ENCODE measurements at places on chromosomes 3 and 15.

DNA sequence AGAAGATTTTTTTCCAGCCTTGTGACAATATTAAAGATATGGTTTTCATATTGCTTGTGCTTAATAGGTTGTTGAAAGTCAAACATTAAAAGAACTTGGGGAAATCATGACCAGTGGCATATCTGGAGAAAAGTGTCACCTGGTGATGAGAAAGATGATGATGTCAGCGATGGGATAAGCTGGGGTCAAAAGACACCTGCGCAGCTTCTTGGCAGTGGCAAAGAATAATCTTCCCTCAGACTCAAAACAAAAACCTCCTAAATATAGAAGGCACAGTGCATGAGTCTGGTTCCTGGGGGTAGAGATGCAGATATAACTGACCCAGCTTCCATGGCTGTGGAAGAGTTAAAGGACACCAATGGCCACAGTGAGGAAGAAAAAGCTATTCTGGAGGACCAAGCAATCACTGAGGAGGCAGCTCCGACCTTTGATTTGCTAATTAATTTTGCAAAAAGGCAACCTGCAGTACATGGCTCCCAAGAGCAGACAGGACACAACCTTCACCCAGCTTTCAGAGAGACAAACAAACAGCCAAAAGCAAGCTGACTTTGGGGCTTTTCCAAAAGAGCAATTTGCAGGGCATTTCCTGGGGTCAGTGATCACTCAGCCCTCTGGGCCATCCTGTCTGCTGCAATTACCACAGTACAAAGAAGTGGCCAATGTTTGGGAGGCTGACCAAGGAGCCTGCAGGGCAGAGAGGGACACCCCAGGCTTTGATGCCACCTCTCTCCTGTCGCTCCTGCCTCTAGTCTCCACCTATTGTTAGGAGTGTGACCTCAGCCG is 17.6 kb upstream of the SEMA5B start:
- DNase-seq, result no peak

DNA sequence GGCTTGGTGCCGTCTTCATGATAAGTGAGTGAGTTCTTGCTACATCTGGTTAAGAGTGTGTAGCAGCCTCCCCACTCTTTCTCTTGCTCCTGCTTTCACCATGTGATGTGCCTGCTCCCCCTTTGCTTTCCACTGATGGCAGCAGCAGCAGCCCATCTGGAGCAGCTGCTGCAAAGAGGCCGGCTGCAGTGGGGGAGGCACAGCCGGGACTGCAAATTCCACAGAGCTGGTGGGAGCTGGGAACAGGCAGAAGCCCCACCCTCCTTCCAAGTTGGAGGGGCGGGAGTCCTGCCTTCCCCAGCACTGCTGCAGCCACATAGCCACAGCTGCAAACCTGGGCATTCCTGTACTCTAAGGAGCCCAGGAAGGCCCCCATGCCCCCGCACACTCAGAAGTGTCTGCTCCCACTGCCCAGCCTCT is 62.8 kb upstream of the IMPG2 start:
- DNase-seq, result no peak

GRCh38 chr3:134709561-134710312 is 58.9 kb upstream of the KY start:
- no peak for DNase-seq

GRCh38 chr15:71390096-71390495 is 274.8 kb downstream of the THSD4 start:
- DNase-seq, result no peak

GRCh38 chr15:76903251-76903681 is 1.9 kb downstream of the SCAPER start:
- peak; percentile 24 for DNase-seq

GRCh38 chr3:111227216-111227615 is 155.6 kb downstream of the NECTIN3 start:
- DNase-seq, result no peak
